Hematopoietic multipotent progenitor cell treated with erythropoietin and hydrocortisone succinate and interleukin-3 and kit ligand, for 6 days (in vitro differentiated cells): ENCODE measurements at places on chromosomes 4 and X.
A peak's percentile ranks its signal among the peaks of the same experiment; 100 is the strongest.

- peak; percentile 1 for DNase-seq
Measured at GRCh38 chr4:173526027-173526482, 4.0 kb downstream of the HAND2 start.

DNA sequence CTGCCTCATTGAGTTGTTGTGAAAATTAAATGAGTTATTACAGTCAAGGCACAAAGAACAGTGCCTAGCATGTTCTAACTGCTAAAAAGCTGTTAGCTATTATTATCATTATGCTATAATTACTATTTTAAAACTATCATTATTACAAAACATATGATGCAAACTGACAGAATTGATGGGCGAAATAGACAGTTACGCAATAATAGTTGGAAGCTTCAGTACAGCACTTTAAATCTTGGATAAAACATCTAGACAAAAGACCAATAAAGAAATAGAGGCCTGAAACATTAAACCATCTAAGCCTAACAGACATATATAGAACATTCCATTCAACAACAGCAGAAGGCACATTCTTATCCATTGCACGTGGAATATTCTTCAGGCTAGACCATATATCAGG is 73.0 kb downstream of the TAB3 start:
- no peak for DNase-seq

- peak; percentile 54 for DNase-seq
Measured at GRCh38 chrX:103376118-103376978, at the start of gene BEX3. BEX3 (plus strand) TSS chrX:103376538; CDS start chrX:103377522, 984 bp downstream.

DNA sequence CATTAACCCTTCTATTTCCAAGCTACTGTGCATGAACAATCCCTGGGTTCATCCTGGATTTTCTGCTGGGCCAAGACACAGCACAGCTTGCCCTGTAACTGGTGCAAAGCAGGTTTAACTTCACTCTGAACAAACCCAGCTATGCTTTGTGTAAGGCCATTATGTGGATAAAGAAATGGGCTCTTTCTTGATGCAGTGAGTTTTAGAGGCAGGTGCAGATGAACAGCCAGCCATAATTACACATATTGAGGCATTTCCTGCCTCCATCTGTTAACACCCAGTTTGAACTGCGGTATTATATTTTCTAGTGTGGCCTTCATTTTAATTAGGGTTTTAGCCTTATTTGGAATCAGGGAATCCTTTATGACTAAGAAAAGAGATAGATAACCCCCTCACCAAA is 68.7 kb upstream of the ARX start:
- no peak for DNase-seq

GRCh38 chrX:20506739-20507138 is 240.0 kb upstream of the RPS6KA3 start:
- no peak for DNase-seq

- DNase-seq: no peak
Measured at GRCh38 chrX:21586001-21586400, 72.1 kb downstream of the KLHL34 start.

DNA sequence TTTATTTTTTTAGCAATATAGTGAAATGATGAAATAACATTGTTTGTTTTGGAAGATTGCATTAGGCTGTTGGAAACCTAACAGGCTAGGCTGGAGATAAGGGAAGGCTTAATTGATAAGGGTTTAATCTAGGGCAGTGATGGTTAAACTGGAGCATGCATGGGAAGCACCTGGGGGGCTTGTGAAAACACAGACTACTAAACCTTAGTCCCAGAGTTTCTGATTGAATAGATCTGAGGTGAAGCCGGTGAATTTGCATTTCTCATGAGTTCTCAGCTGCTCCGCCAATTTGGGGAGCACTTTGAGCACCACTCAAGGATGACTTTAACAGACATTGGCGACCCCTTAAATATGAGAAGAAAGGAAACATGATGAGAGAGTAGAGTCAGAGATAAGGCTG is 11.5 kb downstream of the STK26 start:
- DNase-seq: no peak

- no peak for DNase-seq
Measured at GRCh38 chr4:632926-633325, 7.6 kb downstream of the PDE6B start.

GRCh38 chr4:66059136-66059535 is 388.8 kb upstream of the EPHA5 start:
- no peak for DNase-seq

DNA sequence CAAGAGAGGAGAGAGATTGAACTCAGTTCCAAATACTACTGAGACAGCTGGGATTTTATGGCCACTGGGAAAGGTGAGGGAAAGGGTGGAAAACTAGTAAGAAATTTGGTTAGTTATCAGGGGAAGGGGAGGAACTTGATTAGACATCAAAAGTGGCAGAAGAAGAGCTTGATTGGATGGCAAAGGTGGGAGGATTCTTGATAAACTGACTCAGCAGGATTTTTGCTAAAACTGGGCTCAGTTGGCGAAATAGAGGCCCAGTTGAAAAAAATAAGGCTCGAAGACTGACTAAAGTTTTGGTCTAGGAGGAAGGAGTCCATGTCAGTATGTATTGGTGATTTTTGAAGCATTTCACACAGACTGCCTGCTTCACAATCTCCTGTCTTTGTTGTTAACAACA is 10.0 kb downstream of the BEX3 start:
- no peak for DNase-seq
